AML-193 (cell line): ENCODE measurements at places on chromosomes 1 and 21.

DNA sequence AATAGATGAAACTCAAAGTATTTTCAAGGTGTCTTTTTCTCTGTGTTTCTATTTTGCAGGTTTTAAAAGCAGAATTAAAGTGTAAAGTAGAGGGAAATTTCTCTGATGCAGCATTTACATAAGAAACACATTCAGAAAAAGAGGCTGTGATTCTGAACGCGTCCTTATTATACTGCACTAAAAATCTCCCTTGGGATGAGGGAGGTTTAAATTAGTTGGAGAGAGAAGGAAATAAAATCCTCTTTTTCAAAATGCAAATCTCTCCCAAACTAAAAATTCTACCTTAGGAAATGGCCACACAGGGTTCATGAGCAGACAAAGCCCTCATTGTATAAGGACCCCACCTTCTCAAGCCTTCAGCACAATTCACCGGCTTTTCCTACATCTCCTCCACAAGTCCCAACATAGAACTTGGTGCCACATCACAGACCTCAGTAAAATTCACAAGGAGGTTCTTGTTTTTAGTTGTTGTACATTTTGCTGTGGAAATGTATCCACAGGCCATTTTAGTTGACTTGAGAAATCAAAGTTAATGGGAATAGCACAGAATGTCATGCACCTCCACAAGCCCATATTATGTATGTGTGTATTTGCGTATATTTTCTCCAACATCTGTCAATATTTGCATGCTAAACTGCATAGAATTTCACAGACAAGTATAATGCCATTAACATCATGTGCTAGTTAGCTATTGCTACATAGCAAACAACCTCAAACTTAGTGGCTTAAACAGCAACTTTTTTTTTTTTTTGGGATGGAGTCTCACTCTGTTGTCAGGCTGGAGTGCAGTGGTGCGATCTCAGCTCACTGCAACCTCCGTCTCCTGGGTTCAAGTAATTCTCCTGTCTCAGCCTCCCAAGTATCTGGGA lies 59.8 kb downstream of the MAB21L3 start:
- DNase-seq: no peak

- no peak for DNase-seq
Measured at GRCh38 chr1:86064899-86065298, 91.7 kb downstream of the COL24A1 start.

DNA sequence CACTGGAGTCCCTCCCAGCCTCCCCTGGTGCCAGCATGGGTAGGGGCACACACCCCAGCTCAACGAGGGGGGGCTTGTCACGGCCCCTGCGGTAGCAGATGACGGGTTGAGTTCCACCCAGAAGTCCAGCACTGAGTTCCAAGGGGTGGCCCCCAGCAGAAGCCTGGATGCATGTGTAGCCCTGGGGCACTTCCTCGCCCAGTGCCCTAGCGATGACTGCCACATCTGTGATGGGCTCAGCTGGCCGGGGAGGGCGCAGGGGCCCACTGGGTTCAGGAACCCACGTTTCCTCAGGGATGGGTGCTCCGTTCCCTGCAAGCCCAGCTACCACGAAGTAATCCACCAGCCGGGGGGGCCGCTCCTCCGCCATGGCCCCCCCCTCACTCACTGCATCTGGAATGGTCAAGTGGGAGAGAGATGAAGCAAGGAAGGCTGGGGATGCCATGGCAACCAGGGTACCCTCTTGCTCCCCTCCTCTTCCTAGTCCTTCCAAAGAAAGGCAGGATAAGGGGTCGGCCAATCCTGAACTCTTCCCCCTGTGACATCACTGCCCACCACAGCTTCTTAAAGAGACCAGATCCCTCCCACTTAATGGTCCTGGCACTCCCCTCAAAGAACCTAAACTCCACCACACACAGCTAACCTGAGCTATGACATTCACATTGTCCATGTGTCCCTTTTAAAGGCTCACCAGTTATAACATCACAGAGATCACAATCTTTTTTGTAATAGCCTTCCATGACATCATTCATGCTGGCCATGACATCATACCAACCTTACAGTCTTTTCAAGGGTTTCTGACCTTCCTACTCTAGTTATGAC lies 2.3 kb downstream of the DENND4B start:
- no peak for DNase-seq

DNA sequence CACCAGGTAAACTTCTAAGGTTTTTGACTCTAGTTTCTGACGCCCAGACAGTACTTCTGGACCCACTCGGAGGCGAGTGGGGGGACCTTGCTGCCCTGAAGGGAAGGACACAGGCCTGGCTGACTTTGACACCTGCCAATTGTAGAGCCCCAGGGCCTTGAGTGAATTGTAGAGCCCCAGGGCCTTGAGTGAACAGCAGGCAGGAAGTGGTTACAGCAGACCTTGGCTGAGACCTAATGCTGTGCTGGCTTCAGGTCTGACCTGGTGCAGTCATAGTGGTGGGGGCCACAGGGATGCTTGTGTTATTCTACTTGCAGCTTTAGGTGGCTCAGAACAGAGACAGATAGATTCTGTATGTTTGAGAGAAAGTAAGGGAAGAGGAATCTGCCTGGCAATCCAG lies 344.3 kb downstream of the DUSP10 start:
- no peak for DNase-seq

DNA sequence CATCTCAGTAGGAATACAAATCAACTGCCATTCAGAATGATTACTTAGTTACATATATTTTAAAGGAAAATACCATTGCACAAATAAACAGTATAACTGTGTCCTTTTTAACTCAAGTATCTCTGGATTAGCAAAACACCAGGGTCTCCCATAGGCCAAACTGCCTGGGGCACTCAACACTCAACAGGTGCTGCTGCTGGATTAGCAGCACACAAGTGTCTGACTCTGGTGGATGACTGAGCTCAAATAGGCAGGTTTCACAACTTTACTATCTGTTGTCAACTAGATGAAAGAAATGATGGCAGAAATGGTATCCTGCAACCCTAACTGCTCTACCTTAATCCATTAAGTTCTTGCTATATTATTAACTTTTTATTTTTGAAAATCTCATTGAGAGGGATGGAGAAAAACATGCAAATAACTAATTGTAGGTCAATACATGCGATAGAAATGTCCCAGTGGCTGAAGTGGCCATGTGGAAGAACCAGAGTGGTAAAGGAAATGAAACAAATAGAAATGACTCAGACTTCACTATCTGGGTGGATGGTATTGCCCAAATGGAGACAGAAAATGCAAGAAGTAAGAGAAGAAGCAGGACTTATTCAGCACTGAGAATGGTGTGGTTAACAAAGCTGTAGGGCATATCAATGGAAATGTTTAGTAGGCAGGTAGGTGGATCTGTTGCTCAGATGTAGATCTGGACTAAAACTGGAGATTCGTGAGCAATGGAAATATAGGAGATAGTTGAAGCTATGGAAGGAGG lies 90.8 kb upstream of the CCDC190 start:
- no peak for DNase-seq

DNA sequence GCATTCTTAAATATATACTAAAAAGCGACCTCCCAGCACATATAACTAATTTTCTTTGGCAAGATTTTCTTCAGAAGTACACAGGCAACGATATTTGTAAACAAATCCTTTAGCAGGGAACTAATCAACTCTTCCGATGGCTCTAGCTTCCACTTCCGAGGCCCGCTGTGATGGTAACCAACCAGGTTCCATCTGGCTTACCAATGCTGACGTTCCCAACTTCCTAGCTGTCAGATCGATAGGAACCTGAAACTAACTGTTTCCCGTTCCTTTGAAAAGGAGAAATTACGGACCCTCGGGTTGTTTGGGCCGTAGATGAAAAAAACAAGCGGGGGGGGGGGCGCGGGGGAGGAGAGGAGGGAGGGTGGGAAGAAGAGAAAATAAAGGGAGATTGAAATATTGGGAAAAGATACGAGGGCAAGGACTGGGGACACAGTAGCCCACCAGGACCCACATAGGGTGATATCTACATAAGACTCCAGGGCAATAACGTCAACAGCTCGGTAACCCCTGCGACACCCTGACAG lies 513 bp downstream of the GTF2B start:
- DNase-seq: peak; percentile 7

GRCh38 chr1:207103892-207104373 lies at the start of gene C4BPA:
Gene C4BPA (plus strand): TSS chr1:207104233. CDS start chr1:207113026, 8,793 bp downstream.
- peak; percentile 43 for DNase-seq

- DNase-seq: no peak
Measured at GRCh38 chr1:231420959-231421545, 1.0 kb downstream of the EGLN1 start.

- DNase-seq: no peak
Measured at GRCh38 chr1:216111842-216112241, 311.4 kb downstream of the USH2A start.

- DNase-seq: no peak
Measured at GRCh38 chr1:3460672-3461131, 6.2 kb downstream of the ARHGEF16 start.

- DNase-seq: no peak
Measured at GRCh38 chr1:6965083-6965934, 180.1 kb downstream of the CAMTA1 start.

DNA sequence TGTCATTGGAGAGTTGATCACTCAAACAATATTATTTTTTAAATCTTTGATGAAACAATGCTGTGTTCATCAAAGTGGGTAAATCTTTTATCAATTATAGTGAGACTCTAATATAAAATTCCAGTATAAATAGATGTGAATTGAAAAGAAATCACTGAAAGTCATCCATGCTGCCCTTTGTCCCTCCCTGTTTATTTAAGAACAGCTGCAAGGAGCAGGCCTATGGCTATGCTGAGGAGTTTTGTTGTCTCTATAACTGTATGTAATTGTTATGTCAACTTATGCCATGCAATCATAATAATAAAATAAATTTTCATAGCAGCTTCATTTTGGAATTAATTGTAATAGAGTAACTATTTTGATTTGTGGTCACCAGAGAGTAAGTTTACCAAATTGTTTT lies 1272.4 kb upstream of the ADGRL4 start:
- DNase-seq: no peak

DNA sequence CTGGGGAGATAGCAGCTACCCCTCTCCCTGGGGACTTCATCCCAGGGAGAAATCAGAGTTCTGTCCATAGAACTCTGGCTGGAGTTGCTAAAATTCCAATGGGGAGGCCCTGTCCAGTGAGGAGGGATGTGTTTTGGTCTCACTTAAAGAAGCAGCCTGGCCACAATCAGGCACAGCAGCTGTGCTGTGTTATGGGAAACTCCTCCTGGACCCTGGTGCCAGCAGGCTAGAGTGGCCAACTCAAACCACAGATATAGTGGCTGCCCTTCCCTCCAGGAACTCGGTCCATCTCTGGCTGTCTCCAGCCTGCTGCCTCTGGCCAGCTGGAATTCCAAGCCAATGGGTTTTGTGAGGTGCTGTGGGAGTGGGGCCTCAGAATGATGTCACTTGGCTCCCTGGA lies 37.4 kb upstream of the SAMD11 start:
- no peak for DNase-seq

DNA sequence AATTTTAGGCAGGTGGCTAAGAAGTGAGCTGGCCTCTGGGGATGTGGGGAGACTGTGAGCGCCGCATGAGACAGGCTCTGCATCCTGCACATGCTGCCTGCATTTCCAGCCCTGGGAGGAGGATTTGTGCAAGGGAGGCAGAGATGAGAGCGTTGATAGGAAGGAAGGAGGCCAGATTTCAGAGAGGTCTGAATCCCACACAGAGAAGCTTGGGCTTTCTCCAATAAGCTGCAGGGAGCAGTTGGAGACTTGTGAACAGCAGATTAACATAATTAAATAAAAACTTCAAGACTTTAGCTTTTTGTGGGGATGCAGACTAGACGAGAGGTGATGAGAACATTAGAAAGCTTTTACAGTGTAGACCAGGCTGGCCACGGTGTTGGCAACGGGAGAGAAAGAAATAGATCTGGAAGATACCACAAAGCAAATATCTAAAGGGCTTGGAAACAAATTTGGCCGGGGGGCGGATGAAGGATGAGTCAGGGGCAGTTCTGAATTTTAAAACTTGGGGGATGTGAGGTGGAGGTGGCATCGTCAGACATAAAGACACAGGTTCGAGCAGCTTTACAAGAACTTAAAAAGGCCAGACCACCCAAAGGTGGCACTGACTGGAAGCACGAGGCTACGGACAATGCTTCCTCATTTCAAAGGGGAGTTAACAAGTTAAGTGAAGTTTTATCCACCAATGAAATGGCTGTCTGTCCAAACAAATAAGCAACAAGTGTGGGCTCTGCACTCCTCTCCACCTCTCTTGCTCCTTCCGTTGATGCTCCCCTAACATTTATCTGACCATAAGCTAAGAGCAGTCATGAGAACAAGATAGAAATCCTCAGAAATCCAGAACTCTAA lies 57.0 kb downstream of the HIVEP3 start:
- DNase-seq: no peak

- DNase-seq: no peak
Measured at GRCh38 chr1:58312971-58313563, 233.5 kb downstream of the OMA1 start.

DNA sequence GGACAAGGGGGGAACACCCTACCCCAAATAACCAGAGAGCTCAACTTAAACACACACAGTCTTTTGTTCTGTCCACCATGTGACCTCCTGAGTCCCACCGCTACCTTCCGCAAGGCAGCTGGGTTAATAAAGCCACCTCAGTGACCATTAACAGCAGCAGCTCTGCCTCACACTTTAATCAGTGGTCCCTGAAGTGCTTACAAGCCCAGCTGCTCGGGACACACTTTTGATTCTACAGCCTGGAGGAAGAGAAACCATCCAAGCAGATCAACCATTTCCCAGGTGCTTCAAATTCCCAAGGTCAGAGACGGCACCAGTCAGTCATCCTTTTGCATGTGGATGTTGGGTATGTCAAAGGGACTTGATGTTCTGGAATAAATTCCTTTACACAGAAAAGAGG lies 70.1 kb downstream of the KCNJ15 start:
- DNase-seq: no peak

GRCh38 chr1:57770772-57771171 lies 346.9 kb upstream of the DAB1 start:
- DNase-seq: peak; percentile 10

- no peak for DNase-seq
Measured at GRCh38 chr1:229031061-229031460, 239.8 kb upstream of the RAB4A start.

DNA sequence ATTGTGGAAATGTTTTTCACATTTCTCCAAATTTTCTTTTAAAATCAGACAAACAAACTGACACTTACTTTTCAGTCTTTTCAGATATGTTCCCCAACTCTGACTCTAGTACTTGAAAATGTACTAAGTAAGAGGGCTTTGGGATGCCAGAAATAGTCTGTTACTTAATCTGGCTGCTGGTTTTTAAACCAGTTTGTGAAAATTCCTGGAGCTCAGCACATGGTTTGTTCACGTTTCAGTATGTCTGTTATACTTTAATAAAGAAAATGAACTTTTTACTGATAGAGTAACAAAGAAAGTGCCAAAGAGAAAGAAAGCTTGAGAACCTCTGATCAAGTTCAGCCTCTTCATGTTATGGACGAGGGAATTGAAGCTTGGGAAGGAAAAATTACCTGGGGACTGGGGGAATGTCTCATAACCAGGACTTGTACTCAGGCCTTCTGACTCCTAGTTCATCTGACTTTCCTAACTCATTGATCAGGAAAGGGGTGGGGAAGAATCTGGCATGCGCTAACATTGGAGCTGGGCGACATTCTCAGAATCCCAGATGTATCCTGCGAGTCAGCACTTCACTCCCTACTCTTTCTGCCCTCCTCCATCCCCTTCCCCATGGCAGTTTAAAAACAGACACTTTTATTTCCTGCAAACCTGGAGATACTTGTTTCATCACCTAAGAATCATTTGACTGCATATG lies 30.8 kb upstream of the DNAJC6 start:
- no peak for DNase-seq
